ENCODE measurements at places on chromosomes 16 and 17. TPM values are rescaled to one million over a fixed set of nuclear protein-coding genes. Genes with fewer than 3 reads are reported as not detected.

GRCh38 chr17:47789611-47790561 is 31.7 kb downstream of the OSBPL7 start:
- DNase-seq: peak; percentile 70

DNA sequence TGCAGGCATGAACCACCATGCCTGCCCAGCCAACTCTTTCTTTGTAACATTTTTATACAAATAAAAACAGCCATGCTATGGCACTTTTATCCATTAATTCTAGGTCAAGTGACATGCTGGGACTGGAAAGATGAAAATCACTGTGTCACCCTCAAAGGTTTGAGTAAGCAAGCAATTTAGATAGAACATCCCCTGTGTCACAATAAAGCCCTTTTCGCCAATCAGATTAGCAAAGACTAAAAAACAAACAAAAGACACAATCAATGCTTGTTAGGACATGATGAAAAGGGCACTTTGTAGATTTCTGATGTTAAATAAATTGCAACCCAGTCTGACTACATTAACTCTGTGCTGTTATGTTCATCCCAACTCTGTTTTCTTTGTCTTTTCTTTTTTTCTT is 26.4 kb downstream of the CHP2 start:
- DNase-seq: no peak

- DNase-seq: no peak
Observed at GRCh38 chr16:84574191-84574590, 43.7 kb downstream of the COTL1 start.

GRCh38 chr16:10569621-10570020 is 10.8 kb downstream of the EMP2 start:
- no peak for DNase-seq

DNA sequence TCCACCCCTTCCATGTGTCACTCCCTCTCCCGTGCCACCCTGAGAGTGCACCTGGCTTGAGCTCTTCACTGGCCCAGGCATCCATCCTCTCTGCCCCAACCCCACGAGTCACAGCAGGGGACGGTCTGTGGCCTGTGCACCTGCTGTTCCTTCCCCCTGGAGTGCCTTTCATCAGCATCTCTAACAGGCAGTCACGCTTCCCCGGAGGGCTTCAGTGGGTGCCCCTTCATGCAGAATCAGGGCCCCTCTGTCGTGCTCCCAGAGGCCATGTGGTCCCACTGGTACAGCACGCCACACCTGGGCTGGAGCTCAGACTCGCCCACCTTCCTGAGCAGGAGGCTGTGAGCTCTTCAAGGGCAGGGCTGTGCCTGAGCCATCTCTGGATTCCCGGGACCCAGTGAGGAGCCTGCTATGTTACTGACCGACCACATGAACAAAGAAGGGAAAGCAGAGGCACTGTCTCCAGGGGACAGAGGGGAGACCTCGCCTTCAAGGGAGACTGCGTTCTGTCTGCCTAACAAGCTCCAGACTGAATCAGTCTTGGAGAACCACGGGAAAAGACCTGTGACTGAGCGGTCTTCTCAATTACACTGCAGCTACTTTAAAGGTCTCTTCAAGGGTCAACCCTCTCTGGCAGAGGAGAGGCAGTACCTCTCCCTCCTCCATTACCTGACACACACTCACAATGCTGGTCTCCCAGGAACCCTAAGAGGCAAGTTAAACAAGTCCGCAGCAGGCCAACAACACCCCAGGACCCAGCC is 78.8 kb upstream of the DOC2B start:
- DNase-seq: no peak

DNA sequence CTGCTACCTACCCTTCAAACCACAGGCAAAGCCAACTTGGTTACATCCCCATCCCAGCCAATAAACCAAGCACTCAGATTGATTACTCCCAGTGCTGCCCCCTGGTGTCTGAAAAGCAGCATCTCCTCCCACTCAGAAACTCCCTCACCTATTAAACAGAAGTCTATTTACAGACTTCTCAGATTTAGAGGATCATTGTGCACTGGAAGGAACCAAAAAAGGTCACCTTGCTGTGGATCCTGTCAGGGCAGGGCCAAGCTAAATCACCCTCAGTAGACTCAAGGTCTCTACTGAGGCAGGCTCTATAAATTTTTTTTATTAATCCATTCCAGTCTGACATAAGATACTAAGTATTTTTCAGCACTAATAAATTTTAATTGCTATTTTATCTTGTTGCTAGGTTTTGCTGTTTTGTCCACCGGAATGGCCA is 17.6 kb downstream of the HIGD1B start:
- DNase-seq: peak; percentile 79

GRCh38 chr17:78289802-78290363 is 58.5 kb downstream of the TMEM235 start:
- DNase-seq: peak; percentile 87

GRCh38 chr16:15672514-15673167 is 22.6 kb downstream of the NDE1 start:
- DNase-seq: peak; percentile 80

DNA sequence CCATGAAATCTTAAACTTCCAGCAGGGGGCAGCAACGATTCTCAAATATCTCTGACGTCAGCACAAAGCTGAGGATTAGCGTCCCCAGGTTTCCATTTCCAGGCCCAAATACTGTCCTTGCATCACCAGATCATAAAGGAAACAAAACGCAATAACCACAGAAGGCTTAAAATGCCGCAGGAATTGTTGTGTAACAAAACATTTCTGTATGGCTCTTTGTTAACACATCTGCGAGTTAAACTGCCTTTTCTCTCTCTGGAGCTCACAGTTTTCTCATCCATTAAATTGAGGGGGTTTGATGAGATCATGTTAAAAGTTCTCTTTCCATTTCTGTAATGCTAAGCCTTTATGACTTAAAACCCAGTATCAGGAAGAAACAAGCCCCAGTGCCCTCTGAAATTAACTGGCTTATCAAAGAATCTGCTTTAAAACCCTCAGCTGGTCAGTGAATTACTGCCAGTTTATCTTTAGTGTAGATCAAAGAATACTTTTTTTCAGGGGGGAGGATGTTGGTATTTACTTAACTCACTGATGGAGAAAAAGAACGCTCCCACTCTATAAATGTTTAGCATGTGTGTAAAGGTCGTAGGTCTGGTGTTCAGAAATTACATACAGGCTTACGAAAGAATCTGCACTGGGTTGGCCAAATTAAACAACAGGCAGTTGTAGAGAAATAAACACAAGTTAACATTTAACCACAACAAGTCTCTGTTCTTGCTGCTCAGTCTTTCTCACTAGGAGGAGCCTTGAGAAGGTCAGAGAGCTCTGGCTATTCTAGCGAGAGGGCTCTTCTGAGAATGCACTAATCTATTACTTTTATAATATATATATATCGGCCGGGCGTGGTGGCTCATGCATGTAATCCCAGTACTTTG is 10.6 kb upstream of the TERF2 start:
- DNase-seq: peak; percentile 84

KLHL11 gene
- total RNA-seq: 19.6 TPM

MATCAP1 gene
- 49.9 TPM for total RNA-seq

UTS2R gene
- total RNA-seq: not detected

ENPP7 gene
- 0.16 TPM for total RNA-seq

CDC42EP4 gene
- total RNA-seq: 0.72 TPM
